Astrocyte (in vitro differentiated cells and primary cell): ENCODE measurements at places on chromosomes 3 and 15. TPM values are rescaled to one million over a fixed set of nuclear protein-coding genes. Genes with fewer than 3 reads are reported as not detected.
A peak's percentile ranks its signal among the peaks of the same experiment; 100 is the strongest.

DNA sequence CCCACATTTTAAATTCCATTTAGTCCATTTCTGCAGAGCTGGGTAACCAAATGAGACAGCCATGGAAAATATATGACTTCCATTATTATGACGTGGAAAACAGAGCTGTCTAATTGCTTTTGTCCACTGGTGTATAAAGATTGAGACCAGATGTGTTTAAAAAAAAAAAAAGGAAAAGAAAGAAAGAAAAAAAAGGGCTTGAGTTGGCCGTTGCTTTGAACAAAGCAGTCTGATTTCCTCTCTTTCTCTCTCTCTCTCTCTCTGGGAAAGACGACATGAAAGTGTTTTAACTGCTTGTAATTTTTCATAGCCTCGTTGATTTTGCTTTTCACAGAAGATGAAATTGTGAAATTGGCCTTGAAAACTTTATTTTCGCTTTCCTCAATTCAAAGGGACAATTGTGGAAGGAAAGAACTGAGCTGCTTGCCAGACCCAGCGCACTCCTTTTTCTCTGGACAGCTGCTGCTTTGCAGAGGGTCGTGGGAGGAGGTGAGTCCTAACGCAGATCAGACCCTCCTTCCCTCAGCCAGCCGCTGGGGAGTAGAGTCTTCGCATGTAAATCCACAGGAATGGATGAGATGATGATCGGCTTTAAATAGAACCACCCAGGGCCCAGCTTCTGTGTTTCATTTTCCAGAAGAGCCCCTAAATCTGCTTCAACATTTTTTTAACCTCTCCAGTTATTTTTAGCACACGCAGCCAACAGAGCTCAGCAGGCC is 42.8 kb upstream of the UBE2E1 start:
- peak; percentile 64 for DNase-seq

The LRRC34 gene
- 1.0 and 1.3 TPM in 2 replicates for total RNA-seq

The P4HTM gene
- total RNA-seq = 25.0 and 28.1 TPM in 2 replicates

The UQCC5 gene
- 22.9 and 26.0 TPM in 2 replicates for total RNA-seq
